ENCODE measurements at places on chromosomes 2 and 18.

DNA sequence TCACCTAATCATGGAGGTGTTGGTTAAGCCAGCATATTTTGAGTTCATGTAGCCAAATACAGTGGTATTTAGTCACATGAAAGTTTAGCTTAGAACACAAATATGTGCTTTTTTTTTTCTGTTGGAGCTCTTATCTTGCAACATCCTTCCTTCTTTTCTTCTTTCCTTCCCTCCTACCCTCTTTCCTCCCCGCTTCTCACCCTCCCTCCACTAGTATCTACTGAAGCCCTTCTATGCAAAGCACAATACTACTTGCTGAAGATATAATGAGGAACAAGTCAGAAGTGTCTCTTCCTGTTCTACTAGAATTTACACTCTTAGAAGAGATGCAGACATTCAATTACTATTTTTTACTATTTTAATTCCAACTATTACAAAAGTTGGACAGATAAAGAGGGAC lies 105.0 kb upstream of the ITGA4 start:
- no peak for DNase-seq

DNA sequence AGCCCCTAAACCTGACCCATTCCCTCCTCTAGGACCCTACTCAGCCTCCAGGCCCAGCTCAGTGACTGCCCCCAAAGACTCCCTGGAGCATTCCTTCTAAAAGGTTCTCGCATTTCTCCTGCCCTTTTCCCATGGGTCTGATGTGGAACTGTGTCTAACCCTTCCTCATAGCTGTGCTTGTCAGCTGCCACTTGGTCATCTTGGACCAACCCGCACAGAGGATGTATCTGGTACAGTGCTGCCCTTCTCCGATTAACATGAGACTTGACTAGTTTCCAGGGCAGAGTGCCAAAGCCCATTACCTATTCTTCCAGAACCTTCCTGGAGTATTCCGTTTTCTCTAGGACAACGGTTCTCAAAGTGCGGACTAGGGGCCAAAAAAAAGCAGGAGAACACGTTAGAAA lies 518 bp upstream of the NFU1 start:
- no peak for DNase-seq

- DNase-seq: no peak
Observed at GRCh38 chr18:66724664-66725356, 120.9 kb upstream of the CDH19 start.

DNA sequence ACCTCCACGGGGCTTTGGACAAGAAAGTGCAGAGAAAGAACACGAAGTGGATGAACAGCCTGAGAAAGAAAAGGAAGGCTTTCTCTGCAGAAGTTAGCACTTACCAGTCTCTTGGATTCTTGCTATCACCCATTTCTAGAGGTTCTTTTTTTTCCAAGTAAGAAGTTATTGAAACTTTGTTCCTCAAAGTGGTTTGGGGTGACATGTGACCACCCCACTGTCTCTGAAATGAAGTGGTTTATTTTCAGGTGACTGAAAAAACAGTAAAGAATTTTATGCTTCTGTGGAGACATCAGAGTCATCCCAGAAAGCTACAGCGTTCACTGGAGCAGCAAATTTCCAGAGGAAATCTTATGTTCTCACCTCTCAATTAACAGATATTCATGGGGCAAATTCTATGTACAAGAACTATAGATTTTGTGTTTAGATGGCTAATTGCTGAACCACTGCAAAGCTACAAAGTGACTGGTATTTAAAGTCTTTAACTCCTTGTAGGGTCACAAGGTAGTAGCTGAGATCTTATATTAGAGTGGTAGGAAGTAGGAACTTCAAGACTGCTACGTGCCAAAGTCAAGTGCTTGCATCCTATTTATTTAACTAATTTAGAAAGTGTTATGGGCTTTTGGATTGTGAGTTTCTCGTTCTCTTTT lies 267.5 kb downstream of the TGIF1 start:
- no peak for DNase-seq

GRCh38 chr2:224982226-224982625 lies 60.0 kb downstream of the DOCK10 start:
- DNase-seq: no peak

DNA sequence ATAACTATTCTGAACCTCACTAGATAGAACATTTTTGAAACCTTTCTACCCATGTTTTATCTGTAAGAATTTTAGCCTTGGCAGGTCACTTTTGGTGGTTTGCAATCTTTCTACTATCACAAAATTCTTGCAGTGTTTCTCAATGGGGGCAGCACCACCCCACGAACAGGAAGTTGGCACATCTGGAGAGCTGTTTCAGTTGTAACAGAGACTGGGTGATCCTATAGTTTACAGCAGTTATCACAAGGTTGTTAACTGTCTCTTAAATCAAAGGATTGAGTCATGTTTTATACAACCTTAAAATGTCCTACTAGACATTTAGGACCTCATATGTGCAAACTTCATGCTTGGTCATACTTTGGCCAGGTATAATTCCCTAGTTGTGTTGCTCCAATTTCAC lies 829.2 kb downstream of the ERBB4 start:
- DNase-seq: no peak

GRCh38 chr18:374721-375168 lies 106.9 kb upstream of the THOC1 start:
- no peak for DNase-seq

GRCh38 chr2:172307800-172308199 lies 119.6 kb upstream of the ITGA6 start:
- no peak for DNase-seq

- peak; percentile 42 for DNase-seq
Observed at GRCh38 chr2:42141687-42142546, 27.2 kb upstream of the EML4 start.

- no peak for DNase-seq
Observed at GRCh38 chr2:40243581-40244187, 208.2 kb downstream of the SLC8A1 start.

DNA sequence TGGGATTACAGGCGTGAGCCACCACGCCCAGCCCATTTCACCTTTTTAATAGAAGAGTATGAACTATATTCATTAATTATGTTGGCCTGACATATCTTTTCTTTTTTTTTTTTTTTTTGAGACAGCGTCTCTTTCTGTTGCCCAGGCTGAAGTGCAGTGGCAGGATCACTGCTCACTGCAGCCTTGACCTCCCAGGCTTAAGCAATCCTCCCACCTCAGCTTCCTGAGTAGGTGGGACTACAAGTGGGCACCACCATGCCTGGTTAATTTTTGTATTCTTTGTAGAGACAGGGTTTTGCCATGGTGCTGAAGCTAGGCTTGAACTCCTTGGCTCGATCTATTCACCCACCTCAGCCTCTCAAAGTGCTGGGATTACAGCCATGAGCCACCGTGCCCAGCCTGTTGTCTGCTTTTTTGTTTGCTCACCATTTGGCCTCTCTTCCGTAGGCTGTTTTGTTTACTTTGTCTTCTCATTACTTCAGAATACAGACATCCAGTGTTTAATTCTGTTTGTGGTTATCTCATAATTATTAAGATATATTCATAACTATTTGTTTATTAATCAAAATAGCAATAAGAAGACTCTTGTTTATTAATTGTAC lies 16.3 kb upstream of the CDH2 start:
- no peak for DNase-seq

DNA sequence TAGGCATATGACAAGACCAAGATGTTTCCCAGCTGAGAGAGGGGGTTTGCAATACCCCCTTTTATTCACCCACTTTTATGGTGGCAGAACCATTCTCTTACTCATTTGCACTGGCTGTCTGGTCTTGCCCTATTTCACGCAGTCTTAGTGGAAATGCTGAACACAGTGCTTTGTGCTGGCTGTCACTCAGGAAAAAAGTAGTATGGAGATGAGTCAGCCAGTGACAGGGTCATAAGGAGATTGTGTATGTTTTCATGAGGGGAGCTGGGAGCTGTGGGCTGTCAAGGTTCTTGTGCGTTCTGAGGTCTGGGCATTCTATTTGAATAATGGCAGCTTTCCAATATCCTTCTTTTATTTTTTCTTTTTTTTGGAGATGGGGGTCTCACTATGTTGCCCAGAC lies 10.9 kb upstream of the CNRIP1 start:
- DNase-seq: no peak

- DNase-seq: no peak
Observed at GRCh38 chr2:10529611-10530010, 81.5 kb upstream of the ODC1 start.

- no peak for DNase-seq
Observed at GRCh38 chr2:3101016-3101942, 276.3 kb downstream of the EIPR1 start.

DNA sequence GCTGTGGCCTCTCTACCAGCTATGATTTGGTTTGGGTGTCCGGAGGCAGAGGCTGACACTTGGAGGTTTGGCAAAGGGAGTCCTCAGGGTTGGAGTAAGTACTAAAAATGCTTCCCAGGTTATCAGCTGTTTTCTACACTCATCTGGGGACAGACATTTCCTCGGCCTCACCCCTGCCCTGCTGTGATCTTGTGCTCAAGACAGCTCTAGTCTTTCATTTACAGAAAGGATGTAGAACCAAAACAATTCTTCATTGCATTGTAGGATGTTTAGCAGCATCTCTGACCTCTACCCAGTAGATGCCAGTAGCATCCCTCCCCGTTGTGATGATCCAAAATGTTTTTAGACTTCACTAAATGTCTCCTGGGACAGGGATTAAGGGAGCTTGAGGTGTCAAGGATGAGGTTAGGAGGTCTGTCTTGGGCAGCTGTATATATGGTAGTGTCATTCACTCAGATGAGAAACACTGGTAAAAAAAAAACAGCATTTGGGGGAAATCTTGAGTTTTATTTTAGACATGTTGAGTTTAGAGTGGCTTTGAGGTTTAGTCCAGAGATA lies 26.6 kb downstream of the CD28 start:
- no peak for DNase-seq

DNA sequence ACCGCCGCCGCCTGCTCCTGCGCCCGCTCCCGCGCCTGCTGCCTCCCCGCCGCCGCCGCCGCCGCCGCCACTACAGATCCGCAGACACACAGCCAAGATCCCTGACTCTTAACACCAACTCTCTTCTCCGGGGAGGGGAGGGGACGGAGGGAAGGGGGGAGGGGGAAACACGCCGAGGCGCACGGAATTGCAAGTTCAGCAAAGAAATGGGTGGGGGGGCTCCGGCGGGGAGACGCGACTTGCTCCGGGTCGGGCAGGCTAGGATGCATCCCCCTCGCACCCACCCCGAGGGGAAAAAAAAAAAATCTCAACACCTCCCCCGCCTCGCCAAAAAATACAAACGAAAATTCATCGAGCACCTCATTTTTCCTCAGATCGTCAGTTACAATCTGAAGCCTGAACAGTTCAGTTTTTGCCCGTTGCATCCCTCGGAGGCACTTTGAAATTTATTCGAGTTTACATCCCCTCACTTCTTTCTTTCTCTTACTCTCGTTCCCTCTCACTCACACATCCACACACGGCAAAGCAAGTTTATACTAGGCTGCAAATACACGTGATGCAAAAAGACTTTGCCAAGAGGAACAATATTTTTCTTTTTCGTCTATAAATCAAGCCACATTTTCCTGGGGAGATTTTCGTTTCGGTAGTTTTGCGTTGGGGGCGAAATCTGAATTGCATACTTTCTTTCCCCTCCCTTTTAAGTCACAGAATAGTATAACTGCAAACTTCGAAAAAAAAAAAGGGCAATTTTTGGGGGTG lies at the start of gene TCF4:
TCF4 (minus strand) TSS at position 82 of the 759 bp plus-strand sequence. CDS start 1,076 bp downstream, outside the sequence.
- DNase-seq: peak; percentile 19

DNA sequence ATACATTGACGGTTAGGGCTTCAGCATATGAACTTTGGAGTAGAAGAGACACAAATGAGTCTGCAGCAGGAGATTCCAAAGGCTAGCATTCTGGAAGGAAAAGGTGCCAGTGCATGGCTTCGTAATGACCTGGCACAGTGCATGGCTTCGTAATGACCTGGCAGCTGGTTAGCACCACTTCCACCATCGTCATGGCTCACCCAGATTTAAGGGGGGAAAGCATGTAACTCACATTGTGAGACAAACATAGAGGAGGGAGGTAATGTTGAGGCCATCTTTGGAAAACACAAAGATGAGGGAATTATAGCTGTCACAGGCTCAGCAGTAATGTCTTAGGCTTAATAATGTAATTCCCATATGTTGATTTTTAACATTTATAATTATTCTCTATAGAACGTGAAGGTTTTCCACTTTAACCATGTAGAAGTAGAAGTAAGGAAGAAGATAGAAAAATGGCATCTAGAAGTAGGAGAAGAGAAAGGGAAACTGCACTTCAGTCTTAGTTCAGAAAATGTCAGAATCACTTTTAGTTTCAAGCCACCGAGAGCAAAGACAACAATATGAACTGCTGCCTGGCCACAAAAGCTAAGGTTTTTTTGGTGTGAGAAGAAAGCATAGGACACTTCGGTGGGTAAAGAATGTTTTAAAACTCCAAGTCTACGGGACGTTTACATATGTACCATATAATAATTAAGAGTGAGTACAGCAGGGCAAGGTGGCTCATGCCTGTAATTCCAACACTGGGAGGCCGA lies 6.8 kb upstream of the STK25 start:
- DNase-seq: no peak

GRCh38 chr2:39661826-39662225 lies 3.9 kb upstream of the TMEM178A start:
- no peak for DNase-seq

DNA sequence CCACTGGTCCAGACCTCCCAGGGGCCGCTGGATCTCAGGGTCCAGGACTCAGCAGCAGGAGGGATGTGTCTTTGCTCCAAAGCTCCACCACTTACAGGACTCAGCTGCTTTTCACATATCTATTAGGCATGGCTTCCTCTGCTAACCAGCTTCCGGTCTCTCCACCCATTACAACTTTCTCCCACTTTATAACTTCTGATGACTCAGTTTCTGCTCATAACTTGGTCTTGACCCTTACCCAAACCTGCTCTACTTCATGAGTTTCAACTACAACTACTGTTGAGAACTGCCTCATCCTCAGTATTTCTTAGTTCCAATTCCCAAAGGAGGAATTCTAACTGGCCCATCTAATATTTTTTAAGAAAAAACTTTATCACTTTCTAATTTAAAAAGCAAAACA lies 17.2 kb downstream of the SULT1C2 start:
- DNase-seq: no peak

DNA sequence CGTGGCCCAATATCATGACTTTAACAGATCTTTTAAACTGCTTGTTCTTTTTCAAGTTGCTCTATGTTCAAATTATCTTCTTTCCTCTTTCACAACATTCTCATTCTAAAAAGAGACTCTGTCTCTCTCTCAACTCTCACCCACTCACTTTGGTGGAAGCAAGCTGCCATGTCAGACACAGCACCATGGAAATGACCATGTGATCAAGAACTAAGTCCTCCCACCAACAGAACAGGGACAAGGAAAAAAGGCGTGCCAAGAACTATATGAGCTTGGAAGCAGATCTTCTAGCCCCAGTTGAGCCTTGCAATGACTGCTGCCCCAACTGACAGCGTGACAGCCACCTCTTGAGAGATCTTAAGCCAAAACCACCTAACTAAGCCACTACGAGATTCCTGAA lies 23.9 kb downstream of the BAZ2B start:
- DNase-seq: no peak

DNA sequence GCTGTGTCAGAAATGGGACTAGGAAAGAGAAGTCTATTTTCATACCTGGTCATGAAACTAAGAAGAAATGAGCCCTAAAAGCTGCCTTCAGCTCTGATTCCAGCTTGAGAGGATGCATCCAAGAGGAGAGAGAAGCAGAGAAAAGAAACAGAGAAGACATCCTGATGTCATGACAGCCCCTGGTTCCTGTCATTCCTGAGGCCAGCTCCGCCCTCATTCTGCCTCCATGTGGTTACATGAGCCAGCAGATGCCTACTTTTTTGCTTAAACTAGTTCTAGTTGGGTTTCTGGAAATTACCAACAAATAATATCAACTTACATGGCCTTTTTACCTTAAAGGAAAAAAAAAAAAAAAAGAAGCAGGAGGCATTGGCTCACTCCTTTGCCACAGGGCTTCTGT lies 14.1 kb upstream of the ACKR3 start:
- DNase-seq: no peak

All from activated CD4-positive, alpha-beta memory T cell treated with anti-CD3 and anti-CD28 coated beads for 36 hours (primary cell).